Activated CD8-positive, alpha-beta T cell treated with anti-CD3 and anti-CD28 coated beads, Interleukin-2, amount 10 ng/mL, durations not matched to agents 7 days and 5 days (primary cell): ENCODE measurements at places on chromosomes 5 and 9. TPM values are rescaled to one million over a fixed set of nuclear protein-coding genes. Genes with fewer than 3 reads are reported as not detected.

CERT1 gene
- 36.0 TPM for total RNA-seq

ZDHHC11B gene
- not detected for total RNA-seq

GPR150 gene
- 0.83 TPM for total RNA-seq

GALNT10 gene
- total RNA-seq = 23.7 TPM

MYMK gene
- total RNA-seq = not detected

SLC25A25 gene
- total RNA-seq = 17.2 TPM

ZNF608 gene
- total RNA-seq = not detected

GABBR2 gene
- not detected for total RNA-seq

DEPDC1B gene
- total RNA-seq = 50.8 TPM

ADRA1B gene
- not detected for total RNA-seq

TOR1A gene
- total RNA-seq = 58.4 TPM

CARD6 gene
- total RNA-seq = 3.4 TPM

CD14 gene
- 0.45 TPM for total RNA-seq

CSF2 gene
- 0.55 TPM for total RNA-seq

MCIDAS gene
- total RNA-seq = not detected

ARID3C gene
- 0.34 TPM for total RNA-seq

CMYA5 gene
- 0.18 TPM for total RNA-seq

IL4 gene
- not detected for total RNA-seq

SLCO6A1 gene
- not detected for total RNA-seq

PLEKHG4B gene
- total RNA-seq = not detected

CAMSAP1 gene
- 21.5 TPM for total RNA-seq

SOX30 gene
- 0.10 TPM for total RNA-seq

PROB1 gene
- 5.2 TPM for total RNA-seq

CTSV gene
- total RNA-seq = 0.31 TPM

NMUR2 gene
- not detected for total RNA-seq

CCDC192 gene
- not detected for total RNA-seq

IFNB1 gene
- total RNA-seq = not detected

FBLL1 gene
- total RNA-seq = 0.37 TPM

NIPAL4 gene
- not detected for total RNA-seq

ALDH1A1 gene
- not detected for total RNA-seq

CYSTM1 gene
- total RNA-seq = 12.2 TPM

TMEM167A gene
- total RNA-seq = 80.1 TPM

SLC6A7 gene
- not detected for total RNA-seq

NDST1 gene
- total RNA-seq = 0.63 TPM
